Endothelial cell (in vitro differentiated cells): ENCODE measurements at places on chromosomes 7 and 10. TPM values are rescaled to one million over a fixed set of nuclear protein-coding genes. Genes with fewer than 3 reads are reported as not detected.

The GRM3 gene
- total RNA-seq = not detected

The OPALIN gene
- not detected for total RNA-seq

The MARVELD1 gene
- 21.0 TPM for total RNA-seq

The HK1 gene
- total RNA-seq = 162 TPM

The PAX4 gene
- total RNA-seq = 0.33 TPM

The MYL10 gene
- not detected for total RNA-seq

The POLL gene
- 44.8 TPM for total RNA-seq

The FRMPD2 gene
- not detected for total RNA-seq

The PILRB gene
- total RNA-seq = 40.1 TPM

The TAS2R60 gene
- total RNA-seq = not detected

The HERPUD2 gene
- total RNA-seq = 41.0 TPM

The FKBP6 gene
- total RNA-seq = not detected

The PSMC2 gene
- total RNA-seq = 80.5 TPM

The GBX1 gene
- total RNA-seq = 13.8 TPM

The SUN3 gene
- total RNA-seq = not detected

The RSPH10B2 gene
- total RNA-seq = 0.51 TPM

The THAP5 gene
- total RNA-seq = 16.4 TPM

The CREB5 gene
- 5.6 TPM for total RNA-seq

The ZNF775 gene
- total RNA-seq = 12.1 TPM

The LSM5 gene
- 50.5 TPM for total RNA-seq

DNA sequence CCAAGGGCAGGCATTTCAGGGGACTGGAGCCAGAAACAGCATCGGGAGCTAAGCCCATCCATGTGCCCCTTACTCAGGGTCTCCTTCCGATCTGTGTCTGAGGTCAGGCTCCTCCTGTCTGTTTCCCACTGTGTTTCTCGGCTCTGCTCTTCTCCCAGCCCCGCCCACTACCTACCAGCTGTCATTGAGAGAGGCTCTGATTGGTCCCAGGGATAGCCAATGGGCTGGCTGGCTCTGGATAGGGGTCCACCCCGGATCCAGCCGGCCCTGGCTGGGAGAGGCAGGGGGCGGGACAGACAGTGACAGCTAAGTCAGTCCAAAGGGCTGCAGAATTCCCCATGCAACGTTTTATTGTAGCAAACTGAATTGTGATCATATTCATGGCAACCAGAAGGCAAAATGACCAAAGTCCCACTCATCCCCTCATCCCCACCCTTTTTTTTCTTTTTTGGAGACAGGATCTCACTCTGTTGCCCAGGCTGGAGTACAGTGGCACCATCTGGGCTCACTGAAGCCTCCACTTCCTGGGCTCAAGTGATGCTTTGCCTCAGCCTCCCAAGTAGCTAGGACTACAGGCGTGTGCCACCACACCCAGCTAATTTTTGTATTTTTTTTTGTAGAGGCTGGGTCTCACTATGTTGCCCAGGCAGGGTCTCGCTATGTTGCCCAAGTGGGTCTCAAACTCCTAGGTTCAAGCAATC is 76.3 kb downstream of the CLIP2 start:
- H3K4me1 ChIP-seq = peaks cover 19% of the 10 kb centered on the region
- DNase-seq = peak; percentile 41
- peaks cover 20% of the 10 kb centered on the region for H3K27me3 ChIP-seq
- peak overlapping the region; percentile 59 for H3K4me3 ChIP-seq

GRCh38 chr10:67733511-67733910 is 37.5 kb upstream of the CTNNA3 start:
- no peak overlapping the region for H3K4me3 ChIP-seq
- H3K27ac ChIP-seq = no peak overlapping the region
- no peaks in the 10 kb centered on the region for H3K27me3 ChIP-seq
- H3K36me3 ChIP-seq = no peaks in the 10 kb centered on the region

GRCh38 chr7:152392254-152392653 is 43.5 kb downstream of the KMT2C start:
- no peaks in the 10 kb centered on the region for H3K36me3 ChIP-seq
- peaks cover 6% of the 10 kb centered on the region for H3K4me1 ChIP-seq
- H3K27me3 ChIP-seq = no peaks in the 10 kb centered on the region
- DNase-seq = no peak
- H3K4me3 ChIP-seq = no peak overlapping the region
- H3K27ac ChIP-seq = peak overlapping the region; percentile 80

DNA sequence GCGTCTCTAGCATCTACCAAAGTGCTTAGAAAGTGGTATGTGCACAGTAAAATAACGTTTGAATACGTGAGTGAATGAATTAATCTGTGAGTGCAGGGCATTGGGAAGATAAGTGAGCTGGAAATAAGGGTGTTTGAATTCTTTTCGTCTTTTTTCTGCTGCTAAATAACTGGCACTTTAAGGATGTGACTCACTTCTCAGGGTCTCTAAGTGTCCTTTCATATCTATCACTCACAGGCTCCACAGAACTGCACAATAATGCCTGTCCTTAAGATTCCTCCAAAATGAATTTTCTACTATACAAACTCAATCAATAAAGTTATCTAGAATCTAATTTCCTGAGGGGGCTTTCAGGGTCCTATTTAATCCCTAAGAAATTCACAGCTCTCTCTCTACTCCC is 3.2 kb upstream of the DGKB start:
- peaks cover 4% of the 10 kb centered on the region for H3K4me1 ChIP-seq
- H3K27me3 ChIP-seq = no peaks in the 10 kb centered on the region
- H3K4me3 ChIP-seq = no peak overlapping the region
- no peak overlapping the region for H3K27ac ChIP-seq
- DNase-seq = no peak
- H3K36me3 ChIP-seq = no peaks in the 10 kb centered on the region

GRCh38 chr10:116691635-116692034 is 50.7 kb downstream of the HSPA12A start:
- peaks cover 22% of the 10 kb centered on the region for H3K4me1 ChIP-seq
- H3K27ac ChIP-seq = no peak overlapping the region
- peaks cover 7% of the 10 kb centered on the region for H3K27me3 ChIP-seq
- H3K4me3 ChIP-seq = no peak overlapping the region
- no peak for DNase-seq

- DNase-seq = no peak
- peak within 1 kb of the TSS; percentile 80 for H3K27ac ChIP-seq
- no peaks in the 10 kb centered on the region for H3K27me3 ChIP-seq
- peaks cover 11% of the 10 kb centered on the region for H3K36me3 ChIP-seq
- peaks cover 15% of the 10 kb centered on the region for H3K4me1 ChIP-seq
Observed at GRCh38 chr10:72893136-72893798, at the start of gene OIT3. OIT3 (plus strand) TSS chr10:72893739; CDS start chr10:72893799, 60 bp downstream.

GRCh38 chr7:149063476-149063875 is 27.0 kb downstream of the ZNF786 start:
- no peak overlapping the region for H3K27ac ChIP-seq
- H3K4me3 ChIP-seq = no peak overlapping the region
- H3K36me3 ChIP-seq = peaks cover 6% of the 10 kb centered on the region
- no peak for DNase-seq

DNA sequence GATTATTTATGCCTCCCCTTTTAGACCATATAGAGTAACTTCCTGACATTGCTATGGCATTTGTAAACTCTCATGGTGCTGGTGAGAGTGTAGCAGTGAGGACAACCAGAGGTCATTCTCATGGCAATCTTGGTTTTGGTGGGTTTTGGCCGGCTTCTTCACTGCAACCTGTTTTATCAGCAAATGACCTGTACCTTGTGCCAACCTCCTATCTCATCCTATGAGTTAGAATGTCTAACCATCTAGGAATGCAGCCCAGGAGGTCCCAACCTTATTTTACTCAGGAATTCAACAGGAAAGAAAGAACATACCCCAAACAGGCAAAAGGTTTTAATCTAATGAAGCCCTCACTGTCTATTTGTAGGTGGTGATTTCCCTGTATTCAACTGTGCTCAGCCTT is 205.4 kb upstream of the YAE1 start:
- no peak overlapping the region for H3K4me3 ChIP-seq
- H3K36me3 ChIP-seq = no peaks in the 10 kb centered on the region
- peaks cover 2% of the 10 kb centered on the region for H3K27me3 ChIP-seq

DNA sequence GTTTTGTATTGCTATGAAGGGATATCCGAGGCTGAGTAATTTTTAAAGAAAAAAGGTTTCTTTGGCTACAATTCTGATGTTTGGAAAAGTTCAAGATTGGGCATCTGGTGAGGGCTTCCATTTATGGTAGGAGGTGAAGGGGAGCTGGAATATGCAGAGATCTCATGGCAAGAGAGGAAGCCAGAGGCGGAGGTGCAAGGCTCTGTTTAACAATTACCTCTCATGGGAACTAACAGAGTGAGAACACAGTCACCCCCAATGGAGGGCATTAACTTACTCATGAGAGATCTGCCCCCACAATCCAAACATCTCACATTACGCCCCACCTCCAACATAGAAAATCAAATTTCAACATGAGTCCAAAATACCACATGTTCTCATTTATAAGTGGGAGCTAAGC is 62.0 kb downstream of the AKR1D1 start:
- H3K4me1 ChIP-seq = peaks cover 4% of the 10 kb centered on the region
- no peak for DNase-seq
- H3K27ac ChIP-seq = no peak overlapping the region
- no peaks in the 10 kb centered on the region for H3K36me3 ChIP-seq

GRCh38 chr10:119211176-119211575 is 3.8 kb downstream of the GRK5 start:
- peaks cover 39% of the 10 kb centered on the region for H3K36me3 ChIP-seq
- no peak for DNase-seq
- H3K27ac ChIP-seq = peak overlapping the region; percentile 39
- H3K4me3 ChIP-seq = peak overlapping the region; percentile 85

- no peaks in the 10 kb centered on the region for H3K4me1 ChIP-seq
- no peak overlapping the region for H3K4me3 ChIP-seq
- H3K27ac ChIP-seq = no peak overlapping the region
- H3K36me3 ChIP-seq = peaks cover 14% of the 10 kb centered on the region
- DNase-seq = no peak
Observed at GRCh38 chr10:129725482-129725881, 238.6 kb downstream of the EBF3 start.

GRCh38 chr10:101110856-101111523 is 20.1 kb upstream of the TLX1 start:
- DNase-seq = no peak
- H3K36me3 ChIP-seq = no peaks in the 10 kb centered on the region
- peaks cover 4% of the 10 kb centered on the region for H3K4me1 ChIP-seq
- H3K4me3 ChIP-seq = no peak overlapping the region

GRCh38 chr7:71739520-71740173 is 607.7 kb downstream of the GALNT17 start:
- H3K27ac ChIP-seq = no peak overlapping the region
- H3K27me3 ChIP-seq = peaks cover 2% of the 10 kb centered on the region
- no peak overlapping the region for H3K4me3 ChIP-seq
- no peak for DNase-seq

- peaks cover 47% of the 10 kb centered on the region for H3K4me1 ChIP-seq
- H3K36me3 ChIP-seq = peaks cover 19% of the 10 kb centered on the region
- peak overlapping the region; percentile 96 for H3K27ac ChIP-seq
- no peak overlapping the region for H3K4me3 ChIP-seq
- DNase-seq = no peak
Observed at GRCh38 chr10:95840121-95840520, 67.7 kb upstream of the CC2D2B start.

DNA sequence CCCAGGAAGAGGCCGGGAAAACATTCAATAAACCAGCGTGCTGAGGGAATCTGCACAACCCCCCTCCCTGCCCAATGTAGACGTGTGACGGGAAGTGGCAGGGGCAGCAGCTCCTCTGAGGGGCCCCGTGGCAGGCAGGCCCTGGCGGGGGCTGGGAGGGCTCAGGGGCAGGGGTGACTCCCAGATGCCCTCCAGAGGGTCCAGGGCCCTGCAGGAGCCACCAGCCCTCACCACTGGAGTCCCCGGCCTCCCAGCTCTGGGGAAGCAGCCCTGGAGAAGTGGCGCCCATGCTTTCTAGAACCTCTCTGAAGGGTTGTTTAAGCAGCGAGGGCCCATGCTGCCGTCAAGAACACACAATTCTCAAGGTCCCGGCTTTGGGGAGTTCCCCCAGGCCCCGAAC is 8.4 kb upstream of the GPER1 start:
- peaks cover 2% of the 10 kb centered on the region for H3K27me3 ChIP-seq
- H3K27ac ChIP-seq = no peak overlapping the region
- no peak overlapping the region for H3K4me3 ChIP-seq
- no peaks in the 10 kb centered on the region for H3K36me3 ChIP-seq

DNA sequence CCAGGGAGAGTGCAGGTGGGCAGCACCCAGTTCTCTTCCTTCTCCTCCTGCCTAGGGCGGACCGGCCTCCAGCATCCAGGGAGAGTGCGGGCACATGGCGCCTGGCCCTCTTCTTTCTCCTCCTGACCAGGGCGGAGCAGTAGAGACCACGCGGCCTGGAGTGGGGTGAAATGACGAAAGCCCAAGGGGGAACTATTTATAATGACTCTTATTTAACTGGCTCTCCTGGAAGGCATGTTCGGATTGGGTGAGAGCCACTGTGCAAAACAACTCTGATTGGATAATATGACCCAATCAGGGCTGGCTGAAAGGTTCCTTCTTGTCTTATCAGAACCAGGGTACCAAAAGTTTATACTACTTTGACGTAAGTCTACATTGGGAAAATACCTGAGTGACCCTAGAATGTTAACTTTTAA is 63.1 kb downstream of the ZNF37A start:
- no peak overlapping the region for H3K4me3 ChIP-seq
- no peaks in the 10 kb centered on the region for H3K4me1 ChIP-seq
- DNase-seq = no peak
- H3K27ac ChIP-seq = no peak overlapping the region

GRCh38 chr7:37448636-37449361 is at the start of gene ELMO1:
ELMO1 (minus strand) TSS chr7:37448864; CDS start chr7:37342690, 106,174 bp downstream.
- DNase-seq = peak; percentile 75
- H3K4me3 ChIP-seq = peak within 1 kb of the TSS; percentile 100
- H3K36me3 ChIP-seq = peaks cover 25% of the 10 kb centered on the region
- peaks cover 55% of the 10 kb centered on the region for H3K4me1 ChIP-seq

DNA sequence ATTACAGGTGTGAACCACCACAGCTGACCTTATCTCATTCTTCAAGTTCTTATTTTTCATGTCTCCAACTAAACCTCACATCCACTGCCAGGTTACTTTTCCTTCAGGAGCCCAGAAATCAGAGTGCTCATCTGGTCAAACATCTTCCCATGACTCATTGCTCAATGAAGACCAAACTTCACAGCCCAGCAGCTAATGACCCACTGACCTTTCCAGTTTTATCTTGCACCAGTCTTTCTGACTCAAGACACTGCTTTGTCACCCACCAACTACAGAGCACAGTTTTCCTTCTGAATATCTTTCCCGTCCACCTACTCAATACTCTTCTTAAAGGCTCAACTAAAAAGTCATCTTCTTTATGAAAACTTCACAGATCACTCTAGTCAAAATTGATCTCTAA is 245.1 kb downstream of the CHCHD3 start:
- H3K36me3 ChIP-seq = no peaks in the 10 kb centered on the region
- no peak for DNase-seq
- H3K4me3 ChIP-seq = no peak overlapping the region
- H3K27me3 ChIP-seq = no peaks in the 10 kb centered on the region
- no peak overlapping the region for H3K27ac ChIP-seq

- no peaks in the 10 kb centered on the region for H3K36me3 ChIP-seq
- no peaks in the 10 kb centered on the region for H3K27me3 ChIP-seq
- no peak for DNase-seq
- H3K4me3 ChIP-seq = no peak overlapping the region
- H3K27ac ChIP-seq = no peak overlapping the region
Observed at GRCh38 chr7:30252885-30253795, 31.3 kb upstream of the ZNRF2 start.
